Activated CD4-positive, alpha-beta T cell treated with anti-CD3 and anti-CD28 coated beads for 48 hours (primary cell): ENCODE measurements at places on chromosomes 16 and 17.

GRCh38 chr16:3149630-3150345 is 15.0 kb downstream of the ZNF213 start:
- DNase-seq: peak; percentile 71

GRCh38 chr17:48344251-48344650 is 85.8 kb downstream of the SKAP1 start:
- DNase-seq: no peak

DNA sequence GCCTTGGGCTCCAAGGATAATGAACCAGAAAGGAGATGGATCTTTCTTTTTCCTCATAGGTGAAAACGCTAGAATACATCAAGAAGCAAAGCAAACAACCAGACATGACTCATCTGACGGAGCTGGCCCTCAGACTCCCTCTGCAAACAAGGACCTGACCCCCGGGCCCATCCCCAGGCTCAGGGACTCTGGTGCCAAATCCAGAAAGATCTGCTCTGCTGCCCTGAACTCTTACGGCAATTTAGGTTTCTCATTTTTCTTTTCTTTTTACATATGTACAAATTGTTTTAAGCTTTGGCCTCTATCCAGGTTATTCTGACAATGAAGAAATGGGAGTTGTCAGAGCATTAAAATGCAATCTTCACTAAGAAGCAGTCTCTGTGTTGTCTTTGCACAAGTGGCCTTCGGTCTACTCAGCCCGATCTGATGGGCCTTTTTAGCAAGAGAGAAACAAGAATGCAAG is 17.7 kb downstream of the KNOP1 start:
- no peak for DNase-seq

DNA sequence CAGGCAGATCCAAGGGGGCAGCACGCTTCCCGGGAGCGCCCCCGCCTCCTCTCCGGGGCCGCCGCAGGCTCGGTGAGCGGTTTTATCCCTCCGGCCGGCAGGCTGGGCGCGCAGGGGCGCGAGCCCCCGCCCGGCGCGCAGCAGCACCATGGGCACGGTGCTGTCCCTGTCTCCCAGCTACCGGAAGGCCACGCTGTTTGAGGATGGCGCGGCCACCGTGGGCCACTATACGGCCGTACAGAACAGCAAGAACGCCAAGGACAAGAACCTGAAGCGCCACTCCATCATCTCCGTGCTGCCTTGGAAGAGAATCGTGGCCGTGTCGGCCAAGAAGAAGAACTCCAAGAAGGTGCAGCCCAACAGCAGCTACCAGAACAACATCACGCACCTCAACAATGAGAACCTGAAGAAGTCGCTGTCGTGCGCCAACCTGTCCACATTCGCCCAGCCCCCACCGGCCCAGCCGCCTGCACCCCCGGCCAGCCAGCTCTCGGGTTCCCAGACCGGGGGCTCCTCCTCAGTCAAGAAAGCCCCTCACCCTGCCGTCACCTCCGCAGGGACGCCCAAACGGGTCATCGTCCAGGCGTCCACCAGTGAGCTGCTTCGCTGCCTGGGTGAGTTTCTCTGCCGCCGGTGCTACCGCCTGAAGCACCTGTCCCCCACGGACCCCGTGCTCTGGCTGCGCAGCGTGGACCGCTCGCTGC is 832 bp downstream of the CDK5R1 start:
- DNase-seq: peak; percentile 49

- DNase-seq: no peak
These were observed 1.2 kb downstream of the SCPEP1 start for GRCh38 chr17:56979091-56979480.

GRCh38 chr17:56887552-56888467 is 26.0 kb downstream of the TRIM25 start:
- DNase-seq: no peak

DNA sequence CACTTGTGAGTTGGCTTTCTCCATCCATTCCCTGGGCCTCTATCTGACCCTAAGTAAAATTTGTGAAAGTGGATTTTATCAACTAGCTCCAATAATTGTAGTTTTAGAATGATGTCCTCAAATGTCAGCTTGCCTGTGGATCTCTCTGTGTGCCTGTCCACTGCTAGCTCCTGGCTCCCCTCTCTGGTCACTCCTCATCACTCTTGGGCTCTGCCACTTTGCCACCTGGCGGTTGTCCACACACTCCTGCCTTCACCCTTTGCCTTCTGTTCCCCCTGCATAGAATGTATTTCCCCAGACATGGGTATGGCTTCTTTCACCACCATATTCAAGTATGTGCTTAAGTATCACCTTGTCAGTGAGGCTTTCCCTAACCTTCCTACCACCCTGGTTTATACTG is 19.8 kb downstream of the ANKFN1 start:
- DNase-seq: no peak

- DNase-seq: no peak
These were observed 21.8 kb downstream of the CNP start for GRCh38 chr17:41988418-41988817.

- no peak for DNase-seq
These were observed 162.2 kb downstream of the COPRS start for GRCh38 chr17:31696703-31697325.

DNA sequence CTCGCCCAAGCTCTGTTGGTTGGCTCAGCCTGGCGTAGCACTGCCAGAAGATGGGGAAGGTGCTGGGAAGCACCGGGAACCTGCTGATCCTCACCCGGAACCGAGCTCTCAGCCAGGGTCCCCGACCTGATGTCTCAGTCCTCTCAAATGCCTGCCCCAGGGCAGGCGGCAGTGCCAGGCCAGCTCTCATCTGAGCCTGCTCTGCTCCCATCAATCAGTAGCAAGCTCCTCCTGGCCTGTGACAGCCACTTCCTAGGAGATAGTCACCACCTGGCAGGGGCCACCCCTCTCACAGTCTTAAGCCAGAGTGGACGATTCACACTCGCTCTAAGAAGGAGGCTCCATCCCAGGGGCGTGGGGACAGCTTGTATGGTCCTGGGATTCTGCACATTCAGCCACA is 62.0 kb downstream of the ENGASE start:
- no peak for DNase-seq

DNA sequence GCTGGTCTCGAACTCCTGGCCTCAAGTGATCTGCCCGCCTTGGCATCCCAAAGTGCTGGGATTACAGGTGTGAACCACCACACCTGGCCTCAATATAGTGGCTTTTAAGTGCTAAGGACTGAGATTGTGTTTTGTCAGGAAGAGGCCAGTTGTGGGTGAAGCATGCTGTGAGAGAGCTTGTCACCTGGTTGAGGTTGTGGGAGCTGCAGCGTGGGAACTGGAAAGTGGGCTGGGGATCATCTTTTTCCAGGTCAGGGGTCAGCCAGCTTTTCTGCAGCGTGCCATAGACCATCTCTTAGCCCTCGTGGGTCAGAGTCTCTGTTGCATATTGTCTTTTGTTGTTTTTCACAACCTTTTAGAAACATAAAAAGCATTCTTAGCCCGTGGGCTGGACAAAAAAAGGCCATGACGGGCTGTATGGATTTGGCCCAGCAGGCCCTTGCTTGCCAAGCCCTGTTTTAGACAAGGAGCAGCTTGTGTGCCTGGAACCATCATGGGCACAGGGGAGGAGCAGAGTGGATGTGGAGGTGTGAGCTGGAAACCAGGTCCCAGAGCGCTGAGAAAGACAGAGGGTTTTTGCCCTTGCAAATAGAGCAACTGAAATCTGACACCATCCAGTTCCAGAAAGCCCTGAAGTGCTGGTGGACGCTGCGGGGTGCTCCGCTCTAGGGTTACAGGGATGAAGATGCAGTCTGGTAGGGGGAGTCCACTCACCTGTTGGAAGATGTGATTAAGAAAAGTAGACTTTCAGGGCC is 5.5 kb downstream of the BIRC5 start:
- no peak for DNase-seq

DNA sequence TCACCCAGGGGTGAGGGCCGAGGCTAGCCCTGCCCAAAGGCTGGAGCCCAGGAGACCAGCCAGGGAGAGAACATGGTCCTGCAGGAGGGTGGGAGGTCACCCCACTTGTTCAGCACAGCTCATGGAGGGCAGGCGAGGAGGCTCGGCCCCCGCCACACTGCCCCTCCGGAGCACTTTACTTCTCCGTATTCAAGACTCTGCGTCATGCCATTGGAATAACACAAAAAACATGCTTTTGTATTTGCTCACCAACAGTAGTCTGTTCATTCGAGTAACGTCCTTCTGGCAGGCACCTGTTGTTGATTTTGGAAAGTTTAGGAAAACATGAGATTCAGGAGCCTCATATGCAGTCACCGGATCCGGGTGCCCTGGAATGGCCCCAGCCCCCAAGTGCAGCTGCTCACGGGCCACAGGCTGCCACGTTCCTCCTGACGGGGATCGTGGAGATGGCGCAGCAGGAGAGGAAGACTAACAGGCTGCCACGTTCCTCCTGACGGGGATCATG is 81.1 kb upstream of the DNAH17 start:
- no peak for DNase-seq

- peak; percentile 73 for DNase-seq
These were observed 7.9 kb upstream of the BAHCC1 start for GRCh38 chr17:81387100-81388090.
